ENCODE measurements at places on chromosomes 12 and 14.

- DNase-seq: no peak
These were observed 1.1 kb downstream of the MED6 start for GRCh38 chr14:70599345-70599744.

DNA sequence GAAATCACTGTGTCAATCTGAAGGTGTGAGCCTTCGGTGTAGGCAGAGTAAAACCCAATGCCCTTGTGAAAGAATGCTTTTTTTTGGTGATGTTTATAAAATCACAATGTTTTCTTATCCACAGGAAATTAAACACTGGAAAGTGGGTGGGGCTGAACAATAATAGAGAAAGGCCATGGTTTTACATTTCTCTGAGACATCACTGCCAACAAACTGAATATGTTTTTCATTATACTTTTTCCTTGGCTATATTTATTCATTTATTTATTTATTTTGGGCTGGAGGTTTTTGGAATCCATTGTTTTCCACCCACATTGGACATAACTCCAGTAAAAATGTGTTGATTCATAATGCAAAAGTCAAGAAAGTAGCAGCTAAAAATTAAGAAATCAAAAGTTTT is 16.9 kb downstream of the LRRK2 start:
- no peak for DNase-seq

- no peak for DNase-seq
These were observed 42.4 kb upstream of the CLMN start for GRCh38 chr14:95362138-95362494.

- DNase-seq: no peak
These were observed 8.1 kb downstream of the AVIL start for GRCh38 chr12:57810450-57810849.

DNA sequence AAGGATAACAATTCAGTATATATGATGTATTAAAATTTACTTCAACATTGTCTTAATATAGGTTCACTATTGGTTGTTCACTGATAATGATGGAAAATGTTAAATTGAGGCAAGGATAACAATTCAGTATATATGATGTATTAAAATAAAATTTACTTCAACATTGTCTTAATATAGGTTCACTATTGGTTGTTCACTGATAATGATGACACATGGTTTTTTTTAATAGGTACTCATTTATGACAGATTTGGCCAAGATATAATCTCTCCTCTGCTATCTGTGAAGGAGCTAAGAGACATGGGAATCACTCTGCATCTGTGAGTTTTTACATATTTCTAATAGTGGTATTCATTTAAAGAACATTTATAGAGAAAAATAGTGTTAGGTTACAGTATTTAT is 8.1 kb downstream of the SCFD1 start:
- no peak for DNase-seq

- no peak for DNase-seq
These were observed 9.9 kb downstream of the SPIC start for GRCh38 chr12:101485021-101485420.

DNA sequence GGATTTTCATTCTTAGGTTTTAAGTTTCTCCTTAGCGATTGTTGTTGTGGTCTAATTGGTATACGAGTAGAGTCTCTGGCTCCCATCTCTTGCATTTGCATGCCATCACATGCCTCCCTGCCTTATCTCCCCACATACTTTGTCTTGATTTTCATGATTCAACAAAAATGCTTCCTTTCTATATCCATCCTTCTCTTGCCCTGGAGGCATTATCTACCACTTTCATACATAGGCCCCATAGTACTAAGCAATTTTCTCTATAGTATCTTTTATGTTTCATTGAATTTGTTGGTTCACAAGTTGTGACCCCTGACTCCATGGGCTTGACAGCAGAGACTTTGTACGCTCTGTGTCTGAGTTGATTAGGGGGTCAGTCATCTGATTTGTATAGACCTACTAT is 226.1 kb downstream of the ACSS3 start:
- DNase-seq: no peak

GRCh38 chr14:102731871-102732800 is 45.1 kb upstream of the TRAF3 start:
- DNase-seq: no peak

DNA sequence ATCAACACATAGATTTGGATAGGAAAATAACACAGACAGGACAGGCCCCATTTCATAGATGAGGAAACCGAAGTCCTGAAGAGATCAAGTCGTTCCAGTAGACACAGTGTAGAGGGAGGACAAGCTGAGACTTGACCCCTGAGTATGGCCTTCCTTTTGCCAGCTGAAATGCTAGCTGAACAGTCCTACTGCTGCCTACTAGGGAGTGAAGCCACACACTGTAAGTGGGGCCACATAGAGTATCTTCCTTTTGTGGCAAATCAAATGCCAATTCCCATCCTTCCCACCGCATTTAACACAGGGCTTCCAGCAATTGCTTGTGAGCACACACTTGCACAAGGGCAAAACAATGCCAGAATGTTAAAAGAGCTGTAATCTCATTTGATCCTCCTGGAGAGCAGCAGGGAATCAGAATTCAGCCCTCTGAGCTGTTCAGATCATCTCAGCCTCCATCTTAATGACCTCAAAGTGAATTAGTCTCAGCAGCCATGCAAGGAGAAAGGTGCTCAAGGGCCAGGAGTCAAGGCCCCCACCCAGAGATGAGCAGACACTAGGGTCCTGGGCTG is 380.5 kb downstream of the EMP1 start:
- no peak for DNase-seq

DNA sequence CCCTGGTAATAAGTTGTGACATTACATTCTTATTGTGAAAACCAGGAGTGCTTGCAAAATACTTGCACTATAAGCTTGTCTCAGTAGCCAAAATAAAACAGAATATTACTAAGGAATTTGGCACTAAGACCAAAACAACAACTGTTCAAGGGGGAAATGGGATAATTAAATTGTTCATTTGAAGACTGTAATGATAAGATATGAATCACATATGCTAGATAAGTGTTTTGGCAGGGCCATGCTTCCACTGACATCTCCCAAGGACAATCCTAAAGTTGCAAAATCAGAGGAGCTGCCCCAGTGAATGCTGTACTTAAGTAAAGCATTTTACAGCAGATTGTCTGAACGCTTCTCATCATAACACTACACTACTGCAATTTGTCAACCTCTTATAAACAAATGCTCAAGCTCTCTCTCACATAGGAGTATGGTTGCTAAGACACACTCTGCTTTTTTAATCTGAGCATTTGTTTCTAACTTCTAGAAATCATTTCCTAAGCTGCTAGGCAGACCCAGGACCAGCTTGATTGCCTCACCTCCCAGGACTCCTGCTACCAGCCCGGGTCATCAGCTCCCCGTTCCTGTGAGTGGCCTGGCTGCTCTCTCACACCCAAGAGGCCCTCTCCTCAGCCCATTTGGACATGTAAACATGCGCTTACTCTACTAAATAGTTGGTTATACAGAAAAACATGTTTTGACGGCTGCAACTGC is 191.5 kb downstream of the PAX9 start:
- DNase-seq: no peak

GRCh38 chr12:46101485-46101869 is 111.1 kb upstream of the SCAF11 start:
- no peak for DNase-seq

Measured in GM13977 (cell line).